ENCODE measurements at places on chromosomes 1 and 21.

DNA sequence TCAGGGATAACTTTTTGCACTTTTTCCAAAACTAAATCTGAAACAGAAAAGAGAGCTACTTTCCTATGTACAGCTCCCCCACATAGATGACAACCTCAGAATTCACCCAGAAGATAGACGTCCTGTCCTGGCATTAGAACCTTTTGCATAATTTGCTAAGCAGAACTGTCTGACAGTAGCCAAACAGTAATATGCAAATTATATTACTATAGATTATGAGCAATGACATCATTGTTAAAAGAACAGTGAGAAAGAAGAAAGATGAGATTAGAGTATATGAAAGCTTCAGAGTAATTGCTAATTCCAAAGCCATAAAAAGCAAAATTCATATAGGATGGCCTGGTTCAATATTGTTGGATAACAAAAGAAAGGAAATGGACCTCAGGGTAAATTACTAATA, 43.7 kb downstream of the SLC44A5 start:
- no peak for DNase-seq

DNA sequence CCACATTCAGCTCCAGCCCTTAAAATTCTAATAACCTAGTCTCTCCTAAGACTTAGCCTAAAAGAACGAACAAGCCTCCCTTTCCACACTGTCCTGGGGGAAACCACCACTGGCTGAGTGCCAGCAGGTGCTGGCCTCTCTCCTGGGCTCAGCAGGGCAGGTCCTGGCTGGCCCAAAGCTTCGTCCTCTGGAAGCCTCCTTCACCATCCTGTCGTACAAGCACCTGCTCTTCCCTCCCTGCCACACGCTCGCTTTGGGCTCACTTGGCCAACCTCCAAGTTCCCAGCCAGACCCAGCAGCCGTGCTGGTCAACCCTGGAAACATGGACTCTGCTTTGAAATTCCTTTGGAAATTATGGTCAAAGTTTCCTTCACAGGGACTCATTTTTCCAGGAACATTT, 58.2 kb upstream of the SLC25A33 start:
- DNase-seq: no peak

GRCh38 chr1:200302921-200303290, 106.9 kb downstream of the ZNF281 start:
- no peak for DNase-seq

GRCh38 chr1:24323281-24323680, 4.1 kb downstream of the GRHL3 start:
- DNase-seq: no peak

- DNase-seq: no peak
Measured at GRCh38 chr1:89850844-89851415, 30.1 kb downstream of the LRRC8D start.

DNA sequence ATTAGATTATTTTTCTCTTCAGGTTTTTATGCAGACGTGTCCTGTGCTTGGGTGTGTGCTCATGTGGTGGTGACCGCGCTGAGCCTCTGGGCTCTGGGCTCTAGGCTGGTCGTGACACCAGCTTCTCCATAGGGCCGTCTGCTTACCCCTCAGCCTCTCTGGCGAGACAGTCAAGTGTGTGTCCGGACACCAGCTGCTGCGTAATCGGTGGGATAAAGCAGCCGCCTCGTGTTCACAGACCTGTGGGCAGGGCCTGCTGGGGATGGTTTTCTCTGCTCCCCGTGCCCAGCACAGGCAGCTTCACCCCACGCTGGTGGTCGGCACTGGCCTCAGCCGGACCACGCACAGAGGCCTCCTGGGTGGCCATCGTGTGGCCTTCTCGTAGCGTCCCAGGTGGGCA, 33.6 kb upstream of the DIP2A start:
- no peak for DNase-seq

GRCh38 chr1:151968058-151968457, 25.6 kb downstream of the S100A10 start:
- DNase-seq: peak; percentile 66

GRCh38 chr1:12040457-12041051, 21.3 kb downstream of the MIIP start:
- peak; percentile 90 for DNase-seq

GRCh38 chr1:184392067-184392466, 5.2 kb downstream of the C1orf21 start:
- DNase-seq: no peak

- DNase-seq: no peak
Measured at GRCh38 chr1:211196880-211197279, 62.3 kb upstream of the RCOR3 start.

DNA sequence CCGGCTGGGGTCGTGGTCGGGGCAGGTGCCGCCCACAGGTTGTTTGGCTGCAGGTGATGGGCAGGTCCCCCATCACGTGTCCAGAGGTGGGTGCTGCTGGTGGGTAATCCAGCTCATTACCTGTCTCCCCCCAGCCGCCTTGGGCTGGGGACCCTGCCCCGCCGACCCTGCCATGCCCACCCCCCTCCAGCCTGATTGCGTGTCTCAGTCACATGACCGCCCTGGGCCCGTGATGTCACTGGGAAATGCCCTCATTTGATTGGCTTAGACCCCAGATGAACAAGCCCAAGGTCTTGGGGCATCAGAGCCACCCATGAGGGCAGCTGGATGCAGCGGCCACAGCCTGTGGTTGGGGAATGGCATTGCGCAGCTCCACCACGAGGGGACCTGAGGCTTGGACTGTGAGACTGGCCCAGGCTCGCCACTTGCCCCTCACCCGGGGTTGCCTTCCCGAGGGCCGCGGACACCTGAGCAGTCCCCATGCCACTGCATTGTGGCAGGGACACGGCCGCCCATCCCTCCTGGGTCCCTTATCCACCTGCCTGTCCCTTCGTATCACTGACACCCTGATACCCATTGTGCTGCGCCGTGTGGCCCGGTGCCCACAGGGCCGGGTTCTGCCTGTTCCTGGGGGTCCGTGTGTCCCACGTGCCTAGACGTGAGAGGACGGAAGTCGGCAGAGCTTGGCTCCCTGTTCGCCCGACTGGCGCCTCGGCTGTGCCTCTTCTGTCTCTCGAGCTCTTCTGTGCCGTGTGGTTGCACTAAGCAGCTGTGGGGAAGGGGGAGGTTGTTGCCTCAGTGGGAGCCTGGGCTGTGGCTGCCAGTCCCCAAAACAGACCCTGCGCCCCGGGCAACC, 68.0 kb downstream of the FAAP20 start:
- no peak for DNase-seq

GRCh38 chr1:30749691-30750583, 7.6 kb downstream of the LAPTM5 start:
- peak; percentile 91 for DNase-seq

DNA sequence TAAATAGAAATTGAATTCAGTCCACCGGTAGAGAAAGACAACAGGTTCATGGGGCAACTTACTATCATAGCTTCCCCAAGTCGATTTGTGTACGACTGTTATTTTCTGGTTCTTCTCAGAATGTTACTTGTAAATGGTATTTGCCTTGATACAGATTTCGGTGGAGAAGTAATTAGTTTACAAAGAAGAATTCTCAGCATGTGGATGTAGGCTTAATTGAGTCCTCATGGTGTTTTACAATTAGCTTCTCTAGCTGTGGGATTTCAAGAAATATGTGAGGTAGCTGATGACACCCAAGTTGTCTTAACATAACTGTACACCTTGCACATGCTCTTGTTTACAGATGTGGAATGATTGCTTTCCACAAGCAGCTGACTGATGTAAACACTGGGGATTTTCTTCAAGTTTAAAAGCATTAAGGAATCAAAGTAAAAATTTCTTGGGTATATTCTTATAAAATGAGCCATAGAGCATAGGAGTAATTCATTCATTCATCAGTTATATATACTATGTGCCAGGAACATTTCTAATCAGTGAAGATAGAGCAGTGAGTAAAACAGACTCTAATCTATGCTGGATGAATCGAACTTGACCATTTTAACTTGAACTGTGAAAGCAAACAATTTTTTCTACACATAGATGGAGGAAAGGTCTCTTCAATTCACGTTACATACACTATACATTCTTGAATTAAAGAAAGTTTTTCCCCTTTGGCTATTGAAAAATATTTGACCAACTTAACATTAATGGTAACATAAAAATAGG, 1.4 kb downstream of the MACO1 start:
- no peak for DNase-seq

GRCh38 chr1:157626099-157626498, 28.2 kb upstream of the FCRL4 start:
- DNase-seq: peak; percentile 71

- peak; percentile 37 for DNase-seq
Measured at GRCh38 chr1:157773493-157774350, 3.2 kb downstream of the FCRL2 start.

DNA sequence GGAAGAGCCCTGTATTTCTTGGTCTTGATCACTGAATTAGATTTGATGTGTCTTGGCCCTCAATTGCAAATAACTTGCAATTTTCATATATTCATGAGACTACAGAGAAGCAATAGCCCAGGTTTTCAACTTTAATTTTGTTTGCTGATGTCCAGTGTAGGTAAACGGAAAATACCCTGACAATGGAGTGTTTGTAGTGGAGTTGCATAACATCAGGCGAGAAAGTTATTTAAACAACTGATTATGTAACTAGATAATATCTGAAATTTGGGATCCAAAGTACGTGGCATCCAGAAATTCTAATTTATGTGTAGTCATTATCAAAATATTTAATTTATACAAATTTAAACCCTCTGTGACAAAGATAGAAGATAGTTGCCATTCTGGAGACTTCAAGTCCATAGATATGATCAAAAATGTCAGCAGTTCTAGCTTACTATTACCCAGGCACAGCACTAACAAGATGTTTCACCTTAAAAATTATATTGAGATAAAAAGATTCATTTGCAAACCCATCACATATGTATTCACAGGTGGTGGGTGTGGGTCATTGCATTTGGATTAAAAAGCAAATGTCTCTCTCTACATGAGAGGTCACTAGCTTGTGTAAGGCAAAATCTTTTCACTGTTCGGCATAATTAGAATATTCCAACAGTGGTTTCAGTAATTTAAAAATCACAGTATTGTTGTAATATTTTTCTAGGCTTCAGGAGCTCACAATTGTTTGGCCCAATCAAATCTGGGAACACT, 150.7 kb downstream of the KCTD3 start:
- no peak for DNase-seq

DNA sequence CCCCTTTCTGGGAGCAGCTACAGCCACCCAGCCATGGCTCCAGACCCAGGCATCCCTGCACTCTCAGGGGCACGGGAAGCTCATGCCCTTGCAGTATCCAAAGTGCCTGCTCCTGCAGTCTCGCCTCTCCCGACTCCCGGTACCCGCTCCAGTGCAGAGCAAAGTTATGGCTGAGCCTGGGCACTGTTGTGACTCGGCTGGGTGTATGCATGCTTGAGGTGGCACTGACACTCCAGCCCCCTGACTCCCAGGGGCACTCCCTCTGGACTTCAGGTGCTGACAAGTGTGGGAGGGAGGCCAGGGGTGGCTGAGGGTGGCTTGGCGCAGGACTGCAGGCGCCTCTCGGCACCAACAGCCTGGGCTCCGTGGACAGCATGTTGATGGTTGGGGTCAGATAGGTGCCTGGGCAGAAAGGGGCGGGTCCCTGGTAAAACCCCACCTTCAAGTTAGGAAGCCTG, 580.1 kb upstream of the ADGRL2 start:
- DNase-seq: no peak

DNA sequence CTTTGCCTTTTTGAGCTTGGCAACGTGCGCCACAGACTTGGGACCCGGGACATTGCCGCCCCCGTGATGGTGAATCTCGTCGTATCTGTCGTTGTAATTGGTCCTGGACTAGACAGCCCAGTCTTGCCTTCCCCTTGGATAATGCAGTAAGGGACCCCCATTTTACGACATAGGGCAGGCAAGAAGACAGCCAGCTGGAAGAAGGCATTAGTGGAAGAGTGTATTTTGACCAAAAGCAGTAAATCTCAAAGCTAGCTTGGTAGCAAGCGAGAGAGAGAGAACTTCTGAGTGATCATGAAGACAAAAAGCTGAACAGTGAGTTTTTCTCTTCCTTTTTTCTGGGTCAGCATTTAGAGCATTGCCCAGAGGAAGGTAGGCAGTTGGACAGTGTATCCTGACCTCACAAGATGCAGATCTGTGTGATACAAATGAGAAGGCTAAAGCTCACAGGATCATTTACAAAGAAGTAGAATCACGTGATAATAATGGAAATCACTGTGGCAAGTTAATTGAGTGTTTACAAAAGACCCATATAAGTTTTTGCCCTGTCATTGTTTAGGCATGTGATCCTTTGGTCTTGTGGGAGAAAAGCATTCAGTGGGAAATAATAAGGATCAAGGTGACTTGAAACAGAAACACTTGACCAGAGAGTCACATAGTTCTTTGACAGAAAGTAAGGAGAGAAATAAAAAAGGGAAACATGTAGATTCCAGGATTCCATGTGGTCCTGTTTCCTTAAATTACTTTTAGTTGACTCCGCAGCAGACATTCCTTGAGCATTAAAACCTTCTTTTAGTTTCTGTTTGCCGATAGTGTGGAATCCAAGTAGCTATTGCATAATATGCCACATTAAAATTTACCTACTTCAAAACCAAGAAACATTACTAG, 66.3 kb downstream of the CNST start:
- no peak for DNase-seq

DNA sequence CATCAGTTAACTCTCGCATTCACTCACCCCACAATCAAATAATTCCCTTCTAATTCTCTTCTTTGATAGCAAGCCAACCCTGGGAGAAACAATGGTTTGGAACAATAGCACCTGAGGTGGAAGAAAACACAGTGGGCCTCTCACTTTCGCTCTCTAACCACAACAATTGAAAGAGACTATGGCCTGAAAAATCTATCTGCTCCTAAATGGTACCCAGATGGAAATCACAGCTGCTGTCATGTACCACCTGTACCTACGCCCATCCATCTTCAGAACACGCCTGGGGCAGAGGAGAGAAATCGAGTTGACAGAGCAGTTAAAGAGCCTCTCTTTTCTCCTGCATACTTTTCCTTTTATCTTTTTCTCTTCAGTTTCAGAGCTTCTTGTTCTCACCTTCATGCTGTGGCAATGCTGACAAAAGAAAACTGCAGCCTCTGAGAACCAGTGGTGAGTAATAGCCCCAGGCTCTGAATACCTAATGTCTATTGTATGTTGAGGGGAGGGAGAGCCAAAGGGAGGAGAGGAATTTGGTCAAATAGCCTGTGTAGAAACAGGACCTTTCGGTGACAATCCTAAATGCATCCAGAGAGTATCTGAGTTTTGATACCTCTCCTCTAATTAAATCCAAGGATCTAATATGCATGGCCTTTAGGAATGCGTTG, 57.7 kb downstream of the ZC3H11B start:
- DNase-seq: no peak

DNA sequence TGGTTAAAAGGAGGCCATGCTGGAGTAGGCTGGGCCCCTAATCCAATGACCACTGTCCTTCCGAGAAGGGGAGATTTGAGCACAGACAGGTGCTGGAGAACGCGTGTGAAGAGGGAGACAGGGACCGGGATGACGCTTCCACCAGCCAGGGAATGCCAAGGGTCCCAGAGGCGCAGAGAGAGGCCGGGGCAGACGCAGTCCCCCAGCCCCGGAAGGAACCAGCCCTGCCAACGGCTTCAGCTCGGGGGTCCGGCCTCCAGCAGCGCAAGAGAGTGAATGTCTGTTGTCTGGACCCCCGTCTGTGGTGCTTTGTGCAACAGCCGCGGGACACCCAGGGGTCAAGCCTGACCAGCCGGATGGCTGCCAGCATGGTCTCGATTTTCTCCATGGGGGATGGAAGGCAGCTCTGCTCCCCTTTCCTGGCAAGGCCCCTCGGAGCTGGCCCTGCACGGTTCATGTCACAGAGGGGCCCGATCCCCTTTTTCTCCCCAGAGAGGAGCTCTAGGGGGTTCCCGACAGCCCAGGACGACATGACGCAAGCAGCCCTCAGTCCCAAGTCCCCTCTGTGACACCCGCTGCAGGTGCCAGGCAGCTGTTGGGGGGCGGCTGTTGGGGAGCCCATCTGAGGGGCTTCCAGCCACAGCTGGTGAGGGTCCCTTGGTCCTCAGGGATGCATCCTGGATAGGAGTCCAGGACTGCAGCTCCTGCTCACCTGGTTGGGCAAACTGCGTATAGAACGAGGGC, 73.5 kb downstream of the SIK1 start:
- peak; percentile 85 for DNase-seq

Data from GM12865 (cell line).